ENCODE measurements at places on chromosomes 6 and 20.

DNA sequence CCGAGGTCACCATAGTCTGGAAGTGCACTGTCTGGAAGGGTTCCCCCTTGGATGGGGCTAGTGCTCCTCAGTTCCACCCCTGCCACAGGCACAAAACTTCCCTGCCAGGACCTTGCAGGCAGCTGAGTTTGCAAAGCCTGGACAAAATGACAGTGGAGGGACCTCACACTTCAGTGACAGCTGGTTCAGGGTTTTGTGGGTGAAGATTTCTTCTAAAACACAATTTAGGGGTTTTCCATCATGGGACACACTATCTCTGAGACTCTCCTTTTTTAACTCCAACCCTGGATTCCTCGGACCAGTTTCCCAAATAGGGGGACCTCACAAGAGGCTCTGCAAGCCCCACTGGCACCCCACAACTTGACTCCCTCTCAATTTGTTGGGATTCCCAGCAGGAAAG, 33.6 kb upstream of the PREX1 start:
- DNase-seq, result no peak

DNA sequence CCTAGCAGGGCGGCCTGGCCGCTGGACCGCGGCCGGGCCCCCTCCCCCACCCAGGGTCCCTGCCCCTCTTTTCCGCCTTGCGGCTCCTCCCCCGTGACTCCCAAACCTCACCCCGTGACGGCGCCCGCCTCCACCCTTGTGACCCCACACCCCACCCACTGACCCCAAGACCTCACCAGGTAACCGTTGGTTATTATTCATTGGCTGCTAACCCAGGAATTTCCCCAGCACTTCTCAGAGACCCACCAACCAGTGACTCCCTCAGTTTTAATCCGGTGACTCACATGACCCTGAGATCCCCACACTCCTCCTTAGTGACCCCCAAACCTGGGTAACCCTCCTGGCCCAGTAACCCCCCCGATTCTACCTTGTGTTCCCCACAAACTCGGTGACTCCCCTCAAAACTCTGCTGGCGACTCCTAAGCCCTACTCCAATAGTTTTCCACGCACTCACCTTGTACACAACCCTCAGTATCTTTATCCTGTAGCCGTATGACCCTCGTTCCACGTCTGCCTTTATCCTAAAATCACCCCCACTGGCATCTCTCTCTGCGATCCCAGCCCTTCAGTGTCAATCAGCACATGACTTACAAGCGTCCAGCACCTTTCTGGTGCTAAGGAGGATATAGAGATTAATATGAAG, 534 bp downstream of the ZNF76 start:
- DNase-seq, result no peak

GRCh38 chr20:34015401-34016335, 22.0 kb downstream of the RALY start:
- no peak for DNase-seq

DNA sequence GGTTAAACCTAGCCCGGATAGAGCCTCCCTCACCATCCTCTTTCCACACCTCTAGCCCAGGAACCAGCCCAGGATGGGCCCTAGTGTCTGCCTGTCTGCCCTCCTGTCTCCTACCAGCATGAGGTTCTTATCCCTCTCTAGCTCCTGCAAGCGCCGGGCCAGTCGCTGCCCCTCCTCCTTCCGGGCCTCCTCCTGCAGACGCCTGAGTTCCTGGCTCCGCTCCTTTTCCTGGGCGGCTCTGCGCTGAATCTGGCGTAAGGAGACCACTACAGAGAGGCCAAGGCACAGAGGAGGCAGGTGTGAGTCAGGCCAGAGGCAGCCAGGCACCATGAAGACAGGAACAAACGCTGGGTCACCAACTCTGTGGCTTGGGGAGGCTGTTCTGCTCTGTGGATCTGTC, 4.3 kb upstream of the PSORS1C2 start:
- no peak for DNase-seq
